Activated CD4-positive, alpha-beta T cell treated with anti-CD3 and anti-CD28 coated beads, Interleukin-2, amount 10 ng/mL, durations not matched to agents 7 days and 5 days (primary cell): ENCODE measurements at places on chromosomes 5 and 9.

DNA sequence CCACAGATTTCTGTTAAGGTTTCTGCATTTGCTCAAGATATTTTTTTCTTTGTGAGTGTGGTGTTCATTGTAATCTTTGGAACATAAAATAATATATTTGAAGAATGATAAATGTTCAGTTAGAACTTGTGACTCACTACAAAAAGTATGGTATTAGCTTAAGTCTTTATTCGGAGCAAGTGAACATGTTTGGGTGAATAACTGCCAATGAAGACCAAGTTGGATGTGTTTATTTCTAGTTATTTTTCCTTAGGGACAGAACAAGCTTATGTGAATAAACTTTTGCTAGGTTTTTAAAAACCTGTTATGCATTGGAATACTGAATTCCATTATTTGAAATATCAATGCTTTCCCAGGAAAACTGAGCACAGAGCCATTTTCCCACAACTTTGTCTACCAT is 418.6 kb downstream of the SLCO4C1 start:
- no peak for DNase-seq

DNA sequence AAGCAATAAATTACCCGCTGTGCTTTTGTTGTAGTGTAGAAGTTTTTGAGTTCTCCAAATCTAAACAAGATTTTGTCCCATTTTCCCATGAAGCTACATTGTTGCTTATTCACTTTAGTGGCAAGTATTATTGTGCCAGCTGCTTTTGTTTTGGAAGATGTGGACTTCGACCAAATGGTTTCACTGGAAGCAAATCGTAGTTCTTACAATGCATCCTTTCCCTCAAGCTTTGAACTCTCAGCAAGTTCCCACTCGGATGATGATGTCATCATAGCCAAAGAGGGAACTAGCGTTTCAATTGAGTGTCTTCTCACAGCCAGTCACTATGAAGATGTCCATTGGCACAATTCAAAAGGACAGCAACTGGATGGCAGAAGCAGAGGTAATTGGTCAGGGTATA is 10.9 kb downstream of the MFAP3 start:
- no peak for DNase-seq

- DNase-seq = no peak
Observed at GRCh38 chr5:116522356-116523136, 52.1 kb downstream of the SEMA6A start.

DNA sequence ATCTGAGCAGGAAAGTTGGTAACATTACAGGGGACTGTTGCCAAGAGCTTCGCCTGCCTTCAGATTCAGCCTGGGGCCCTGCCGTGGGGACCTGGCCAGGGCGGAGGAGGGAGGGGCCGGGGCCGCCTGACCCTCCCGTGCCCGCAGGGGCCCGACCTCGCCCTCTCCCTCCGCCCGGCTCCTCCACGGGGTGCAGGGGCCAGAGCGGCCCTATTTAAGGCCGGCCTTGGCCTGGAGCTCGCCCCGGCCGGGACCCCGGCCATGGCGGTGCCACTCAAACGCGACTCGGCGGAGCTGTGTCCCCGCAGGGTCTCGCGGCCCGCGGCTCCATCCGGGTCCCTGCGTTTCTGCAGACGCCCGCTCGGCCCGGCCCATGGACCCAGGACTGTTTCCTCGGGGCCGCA is 757 bp downstream of the TMEM250 start:
- no peak for DNase-seq

- DNase-seq = no peak
Observed at GRCh38 chr5:130571076-130571475, 594.0 kb downstream of the HINT1 start.
